ENCODE measurements at places on chromosomes 3 and 15.
A peak's percentile ranks its signal among the peaks of the same experiment; 100 is the strongest.

GRCh38 chr3:30682434-30683155 lies 76.2 kb downstream of the TGFBR2 start:
- DNase-seq = no peak

DNA sequence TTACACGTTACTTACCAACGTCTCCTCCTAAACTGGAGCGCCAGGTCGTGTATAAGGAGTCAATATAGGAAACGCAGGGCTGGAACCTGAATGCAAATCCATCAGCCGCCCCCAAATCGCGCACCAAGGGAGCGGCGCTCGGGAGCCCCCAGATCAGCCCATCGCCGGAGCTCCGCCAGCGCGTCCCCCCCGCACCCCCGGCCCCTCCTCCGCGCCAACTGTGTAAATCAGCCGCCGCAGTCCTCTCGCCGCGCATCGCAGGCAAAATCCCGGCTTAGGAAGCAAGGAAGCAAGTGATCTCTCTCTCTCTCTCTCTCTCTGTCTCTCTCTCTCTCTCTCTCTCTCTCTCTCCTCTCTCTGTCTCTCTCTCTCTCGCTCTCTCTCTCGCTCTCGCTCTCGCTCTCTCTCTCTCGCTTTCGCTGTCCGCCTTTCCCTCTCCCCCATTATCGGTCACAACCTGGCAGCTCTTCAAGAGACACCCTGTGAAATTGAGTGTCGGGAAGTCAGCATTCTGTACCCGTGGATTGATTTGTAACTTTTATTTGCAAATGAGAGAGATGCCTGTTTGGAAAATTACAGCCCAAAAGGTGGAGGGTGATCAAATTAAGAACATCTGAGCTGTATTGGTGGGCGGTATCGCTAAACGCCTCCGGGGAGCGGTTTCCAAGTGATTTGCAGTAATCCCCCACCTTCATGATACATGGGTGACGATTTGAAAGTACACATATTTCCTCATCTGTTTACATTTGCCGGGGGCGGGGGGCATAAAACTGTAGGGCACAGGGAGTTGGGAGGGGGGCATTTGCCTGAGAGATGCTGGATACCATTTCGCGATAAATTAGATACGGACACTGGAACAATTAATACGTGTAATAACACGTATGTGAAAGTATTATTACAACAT lies 645 bp upstream of the SLITRK3 start:
- no peak for DNase-seq

DNA sequence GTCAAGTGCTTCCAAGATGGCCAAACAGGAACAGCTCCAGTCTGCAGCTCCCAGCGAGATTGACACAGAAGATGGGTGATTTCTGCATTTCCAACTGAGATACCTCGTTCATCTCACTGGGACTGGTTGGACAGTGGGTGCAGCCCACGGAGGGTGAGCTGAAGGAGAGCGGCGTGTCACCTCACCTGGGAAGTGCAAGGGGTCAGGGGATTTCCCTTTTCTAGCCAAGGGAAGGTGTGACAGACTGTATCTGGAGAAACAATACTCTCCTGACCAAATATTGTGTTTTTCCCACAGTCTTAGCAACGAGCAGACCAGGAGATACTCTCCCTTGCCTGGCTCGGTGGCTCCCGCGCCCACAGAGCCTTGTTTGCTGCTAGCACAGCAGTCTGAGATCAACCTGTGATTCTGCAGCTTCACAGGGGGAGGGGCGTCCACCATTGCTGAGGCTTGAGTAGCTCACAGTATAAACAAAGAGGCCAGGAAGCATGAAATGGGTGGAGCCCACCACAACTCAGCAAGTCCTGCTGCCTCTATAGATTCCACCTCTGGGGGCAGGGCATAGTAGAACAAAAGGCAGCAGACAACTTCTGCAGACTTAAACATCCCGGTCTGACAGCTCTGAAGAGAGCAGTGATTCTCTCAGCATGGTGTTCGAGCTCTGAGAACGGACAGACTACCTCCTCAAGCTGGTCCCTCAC lies 293.5 kb upstream of the SUCLG2 start:
- DNase-seq = peak; percentile 16

DNA sequence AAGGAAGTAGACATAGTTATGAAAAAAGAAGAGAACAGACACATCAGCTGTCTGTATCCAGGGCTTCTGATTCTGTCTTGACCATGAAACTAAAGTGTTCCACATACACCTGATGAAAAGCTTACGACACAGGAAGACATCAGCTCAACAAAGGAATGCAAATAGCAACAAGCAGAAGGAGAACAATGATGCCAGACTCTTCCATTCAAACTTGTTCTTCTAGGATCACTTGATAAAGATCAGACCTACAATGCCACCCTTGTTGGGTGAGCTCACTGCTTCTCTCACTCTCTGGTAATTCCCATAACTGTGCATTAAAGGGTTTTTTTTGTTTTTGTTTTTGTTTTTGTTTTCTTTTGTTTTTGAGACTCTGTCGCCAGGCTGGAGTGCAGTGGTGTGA lies 49.7 kb downstream of the GATM start:
- no peak for DNase-seq

GRCh38 chr3:142944342-142944741 lies 19.1 kb downstream of the PAQR9 start:
- no peak for DNase-seq

DNA sequence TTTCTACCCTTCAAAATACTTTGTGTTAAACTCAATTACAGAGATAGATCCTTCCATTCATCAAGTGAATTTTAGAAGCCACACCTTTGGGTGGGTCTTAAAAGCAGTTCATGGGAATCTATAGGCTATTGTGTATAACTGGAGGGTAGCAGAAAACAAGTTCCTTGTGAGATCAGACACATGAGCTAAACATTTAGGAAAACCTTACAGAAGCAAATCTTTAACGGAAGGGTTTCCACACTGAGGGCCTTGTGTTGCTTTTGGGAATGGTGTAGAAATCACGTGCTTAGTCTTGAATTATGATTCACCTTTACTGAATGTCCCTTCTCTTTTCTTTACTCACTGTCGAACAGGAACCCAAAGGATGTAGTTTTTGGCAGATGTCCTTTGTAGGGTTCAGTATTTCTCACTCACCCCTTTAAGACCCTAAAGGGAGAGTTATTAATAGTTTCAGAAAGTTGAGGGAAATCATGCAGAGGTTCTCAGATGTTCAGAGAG lies 257.3 kb upstream of the CTDSPL start:
- DNase-seq = no peak
